ENCODE measurements at places on chromosomes 11 and 22. TPM values are rescaled to one million over a fixed set of nuclear protein-coding genes. Genes with fewer than 3 reads are reported as not detected.

DNA sequence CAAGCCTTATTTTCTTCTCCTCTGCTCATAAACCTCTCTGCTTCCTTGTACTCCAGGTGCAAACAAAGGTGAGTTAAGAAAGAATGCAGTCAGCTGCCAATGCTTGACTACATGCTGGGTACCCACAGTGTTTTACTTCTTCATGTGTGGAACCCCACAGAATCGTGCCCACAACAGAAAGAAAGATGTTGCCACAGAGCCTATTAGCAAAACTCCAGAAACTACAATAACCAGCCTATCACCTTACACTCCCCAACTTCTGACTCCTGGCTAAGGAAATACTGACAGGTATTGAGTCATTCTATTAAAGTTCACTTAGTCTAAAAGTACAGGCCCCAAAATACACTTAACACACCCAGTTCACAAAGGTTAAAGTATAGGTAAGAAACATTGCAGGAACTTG is 56.9 kb upstream of the CCDC89 start:
- no peak overlapping the region for H3K27ac ChIP-seq
- no peak overlapping the region for H3K4me3 ChIP-seq
- peaks cover 8% of the 10 kb centered on the region for H3K36me3 ChIP-seq
- no peak for DNase-seq
- peaks cover 17% of the 10 kb centered on the region for H3K4me1 ChIP-seq

DNA sequence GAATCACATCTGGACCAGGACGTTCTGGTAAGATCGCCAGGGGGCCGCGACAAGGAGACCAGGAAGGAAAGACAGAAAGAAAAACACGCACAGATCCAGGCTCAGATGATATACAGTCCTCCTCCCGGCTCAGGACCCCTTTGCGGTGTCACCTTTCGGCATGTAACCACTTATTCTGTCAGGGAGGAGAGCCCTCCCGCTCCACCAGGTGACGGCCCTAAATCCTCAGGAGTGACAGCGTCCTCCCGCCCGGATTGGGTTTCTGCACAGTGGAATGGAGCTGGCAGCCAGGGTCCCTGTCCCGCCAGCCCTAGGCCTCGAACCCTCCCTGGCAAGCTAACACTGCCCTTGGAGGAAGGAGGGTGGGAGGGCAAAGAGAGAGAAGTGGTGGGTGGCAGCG is 24.3 kb upstream of the KCNQ1OT1 start:
- H3K4me3 ChIP-seq = no peak overlapping the region
- peaks cover 23% of the 10 kb centered on the region for H3K27me3 ChIP-seq
- no peak overlapping the region for H3K27ac ChIP-seq
- no peaks in the 10 kb centered on the region for H3K36me3 ChIP-seq
- DNase-seq = no peak

DNA sequence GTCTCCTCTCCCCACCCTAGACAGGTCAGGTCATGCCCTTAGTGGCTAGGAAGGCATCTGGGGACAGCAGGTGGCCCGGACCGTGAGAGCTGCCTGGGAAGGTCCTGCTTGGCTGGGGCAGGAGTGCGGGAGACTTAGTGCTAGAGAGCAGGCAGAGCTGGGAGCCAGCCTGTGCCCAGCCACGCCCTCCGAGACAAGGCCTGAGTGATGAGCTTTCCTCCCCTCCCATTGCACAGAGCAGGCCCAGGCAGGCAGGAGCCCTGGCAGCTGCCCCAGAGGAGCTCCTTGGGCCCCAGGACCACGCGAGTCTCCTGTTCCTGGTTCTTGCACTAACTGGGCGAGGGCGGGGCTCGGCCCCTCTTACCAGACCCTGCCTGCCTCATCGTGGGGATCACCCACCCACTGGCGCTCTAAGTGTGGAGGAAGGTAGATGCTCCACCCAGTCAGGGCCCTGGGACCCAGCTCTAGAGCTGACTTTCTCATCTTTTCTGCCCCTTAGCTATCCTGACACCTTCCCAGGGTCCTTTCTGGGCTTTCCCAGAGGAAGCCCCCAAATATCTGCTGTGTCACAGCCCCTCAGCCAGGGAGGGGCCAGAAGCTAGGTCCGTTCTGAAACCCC is 44.9 kb downstream of the MACROD1 start:
- H3K27ac ChIP-seq = peak overlapping the region; percentile 81
- H3K36me3 ChIP-seq = no peaks in the 10 kb centered on the region
- peak; percentile 76 for DNase-seq
- no peak overlapping the region for H3K4me3 ChIP-seq

- no peak overlapping the region for H3K4me3 ChIP-seq
- no peaks in the 10 kb centered on the region for H3K27me3 ChIP-seq
- no peaks in the 10 kb centered on the region for H3K4me1 ChIP-seq
- no peaks in the 10 kb centered on the region for H3K36me3 ChIP-seq
- H3K27ac ChIP-seq = no peak overlapping the region
Observed at GRCh38 chr11:79458709-79459108, 17.9 kb upstream of the TENM4 start.

The SERPIND1 gene
- not detected for total RNA-seq

DNA sequence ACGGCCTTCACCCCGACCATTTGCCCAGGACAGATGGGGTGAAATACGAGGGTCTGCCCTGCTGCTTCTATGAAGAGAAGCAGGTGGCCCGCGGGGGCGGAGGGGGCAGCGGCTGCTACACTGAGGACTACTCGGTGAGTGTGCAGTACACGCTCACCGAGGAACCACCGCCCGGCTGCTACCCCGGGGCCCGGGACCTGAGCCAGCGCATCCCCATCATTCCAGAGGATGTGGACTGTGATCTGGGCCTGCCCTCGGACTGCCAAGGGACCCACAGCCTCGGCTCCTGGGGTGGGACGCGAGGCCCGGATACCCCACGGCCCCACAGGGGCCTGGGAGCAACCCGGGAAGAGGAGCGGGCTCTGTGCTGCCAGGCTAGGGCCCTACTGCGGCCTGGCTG is 11.2 kb downstream of the C22orf31 start:
- no peak overlapping the region for H3K27ac ChIP-seq
- DNase-seq = no peak
- H3K27me3 ChIP-seq = no peaks in the 10 kb centered on the region

DNA sequence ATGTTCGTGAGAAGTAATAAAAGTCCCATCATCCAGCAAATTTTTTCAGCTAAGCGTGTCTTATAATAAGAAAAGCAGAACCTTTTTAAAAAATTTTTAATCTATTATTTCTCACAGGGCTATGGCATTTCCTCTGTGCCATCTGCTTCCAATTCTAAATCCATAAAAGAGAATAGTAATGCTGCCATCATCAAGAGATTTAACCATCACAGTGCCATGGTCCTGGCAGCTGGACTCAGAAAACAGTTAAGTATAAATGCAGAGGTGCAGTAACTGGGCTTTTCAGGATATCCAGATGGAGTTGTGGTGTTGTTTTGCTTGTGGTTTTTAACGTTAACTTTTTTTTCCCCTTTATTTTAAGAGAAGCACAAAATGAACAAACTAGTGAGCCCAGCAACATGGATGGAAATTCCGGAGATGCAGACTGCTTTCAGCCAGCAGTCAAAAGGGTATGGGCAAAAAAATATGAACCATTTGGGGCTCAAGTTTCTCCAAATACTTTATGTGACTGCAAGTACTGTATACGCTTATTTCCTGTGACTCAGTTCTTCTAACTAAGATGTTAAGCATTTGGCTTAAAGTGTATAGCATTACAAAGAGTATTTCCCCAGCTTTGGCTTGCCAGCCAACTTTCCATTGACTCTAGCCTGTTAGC is 25.2 kb downstream of the GTF2H1 start:
- no peaks in the 10 kb centered on the region for H3K27me3 ChIP-seq
- DNase-seq = no peak
- no peak overlapping the region for H3K4me3 ChIP-seq

GRCh38 chr11:79092791-79093353 is 348.0 kb downstream of the TENM4 start:
- peaks cover 29% of the 10 kb centered on the region for H3K4me1 ChIP-seq
- H3K27ac ChIP-seq = no peak overlapping the region
- H3K36me3 ChIP-seq = no peaks in the 10 kb centered on the region
- peak; percentile 24 for DNase-seq
- no peaks in the 10 kb centered on the region for H3K27me3 ChIP-seq

DNA sequence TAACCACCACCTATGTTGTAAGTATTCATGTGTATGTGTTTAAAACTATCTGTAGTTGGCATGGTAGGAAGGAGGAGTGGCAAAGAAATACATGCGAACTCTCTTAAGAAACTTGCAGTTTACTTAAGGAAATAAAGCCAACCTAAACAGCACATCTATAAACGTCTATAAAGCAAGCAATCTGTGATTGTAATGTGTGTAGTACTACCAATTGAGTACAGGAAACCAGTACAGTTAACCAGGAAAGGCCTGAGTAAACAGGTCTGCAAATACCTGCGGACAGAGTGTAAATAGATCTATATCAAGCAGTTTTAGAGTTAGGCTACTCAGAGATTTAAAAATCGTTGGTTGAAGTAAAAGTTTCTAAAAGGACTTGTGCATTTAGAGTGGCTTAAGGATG is 59.5 kb upstream of the AMOTL1 start:
- no peak overlapping the region for H3K27ac ChIP-seq
- H3K4me3 ChIP-seq = no peak overlapping the region
- H3K27me3 ChIP-seq = no peaks in the 10 kb centered on the region
- H3K4me1 ChIP-seq = no peaks in the 10 kb centered on the region

DNA sequence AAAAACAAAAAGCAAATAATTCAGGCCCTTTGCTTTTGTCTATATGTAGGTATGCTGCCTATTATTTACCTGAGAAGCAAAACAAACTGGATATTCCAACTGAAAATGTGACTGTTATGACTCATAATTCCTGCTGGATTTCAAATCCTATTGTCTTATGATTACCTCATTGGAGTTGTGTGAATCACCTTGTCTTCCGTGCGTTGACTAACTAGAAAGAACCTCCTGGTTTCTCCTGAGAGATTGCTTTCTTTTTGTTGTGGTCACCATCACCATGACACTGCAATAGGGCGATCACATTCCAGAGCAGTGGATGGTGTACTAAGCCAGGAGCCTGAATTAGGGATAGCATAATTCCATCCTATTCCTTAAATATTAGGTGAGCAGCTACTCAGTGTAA is 23.0 kb upstream of the EXPH5 start:
- no peak for DNase-seq
- no peaks in the 10 kb centered on the region for H3K27me3 ChIP-seq
- no peak overlapping the region for H3K27ac ChIP-seq
- H3K4me3 ChIP-seq = no peak overlapping the region
- H3K4me1 ChIP-seq = peaks cover 8% of the 10 kb centered on the region

The OR51B4 gene
- not detected for total RNA-seq

DNA sequence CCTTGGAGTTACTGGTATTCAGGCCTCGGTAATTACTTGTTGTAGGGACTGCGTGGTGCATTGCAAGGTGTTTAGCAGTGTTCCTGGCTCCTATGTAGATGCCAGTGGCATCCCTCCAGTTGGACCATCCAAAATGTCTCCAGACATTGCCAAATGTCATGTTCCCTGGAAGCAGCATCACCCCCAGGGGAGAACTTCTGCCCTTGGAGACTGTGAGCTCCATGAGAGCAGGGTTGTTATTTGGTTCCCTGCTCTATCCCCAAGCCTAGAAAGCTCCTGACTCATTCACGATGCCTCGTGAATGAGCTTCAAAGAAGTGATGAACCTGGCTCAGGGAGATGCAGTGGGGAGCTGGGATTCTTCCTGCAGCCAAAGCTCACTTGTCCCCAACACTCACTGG is 4.8 kb upstream of the CD248 start:
- H3K27ac ChIP-seq = no peak overlapping the region
- no peak for DNase-seq
- peaks cover 13% of the 10 kb centered on the region for H3K4me1 ChIP-seq
- H3K27me3 ChIP-seq = no peaks in the 10 kb centered on the region
- H3K36me3 ChIP-seq = no peaks in the 10 kb centered on the region

GRCh38 chr11:64436000-64436399 is 77.0 kb downstream of the RPS6KA4 start:
- H3K4me1 ChIP-seq = peaks cover 17% of the 10 kb centered on the region
- no peaks in the 10 kb centered on the region for H3K36me3 ChIP-seq
- no peaks in the 10 kb centered on the region for H3K27me3 ChIP-seq
- no peak for DNase-seq
- H3K27ac ChIP-seq = no peak overlapping the region

GRCh38 chr11:17846852-17847453 is 112.4 kb downstream of the KCNC1 start:
- no peak overlapping the region for H3K4me3 ChIP-seq
- H3K36me3 ChIP-seq = no peaks in the 10 kb centered on the region
- no peaks in the 10 kb centered on the region for H3K27me3 ChIP-seq

DNA sequence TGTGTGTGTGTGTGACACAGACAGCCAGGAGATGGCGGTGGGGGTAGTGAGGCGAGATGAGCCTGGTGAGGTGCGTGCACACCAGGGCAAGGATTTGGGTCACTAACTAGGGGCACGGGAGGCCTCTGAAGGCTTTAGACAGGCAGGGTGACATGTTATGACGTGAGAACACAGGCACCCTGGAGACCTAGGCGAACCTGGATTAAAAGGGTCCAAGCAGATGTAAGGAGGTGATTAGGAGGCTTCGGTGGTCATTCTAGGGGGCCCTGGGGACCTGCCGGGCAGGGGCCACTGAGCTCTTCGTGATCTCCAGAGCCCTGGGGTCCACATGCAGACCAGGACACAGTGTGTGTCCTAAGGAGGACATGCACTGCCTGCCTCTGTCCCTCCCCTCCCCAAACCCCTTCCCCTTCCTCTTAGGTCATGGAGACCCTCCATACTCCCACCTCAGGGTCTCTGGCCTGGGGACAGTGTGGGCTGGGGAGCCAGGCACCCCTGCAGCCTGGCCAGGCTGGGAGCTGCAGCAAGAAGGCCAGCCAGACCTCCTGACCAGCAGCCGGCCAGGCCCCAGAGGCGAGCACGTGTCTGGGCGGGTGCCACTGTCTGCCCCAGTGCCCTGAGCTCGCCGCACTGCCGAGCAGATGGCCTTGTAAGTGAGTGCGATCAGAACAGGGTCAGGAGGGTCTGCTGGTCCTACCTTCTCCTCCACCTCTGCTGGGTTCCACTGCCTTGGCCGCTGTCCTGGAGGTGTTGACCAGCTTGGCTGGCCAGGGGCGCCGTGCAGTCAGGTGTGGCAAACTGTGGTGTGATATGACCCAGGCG is 32.1 kb downstream of the IFT27 start:
- peaks cover 4% of the 10 kb centered on the region for H3K27me3 ChIP-seq
- no peaks in the 10 kb centered on the region for H3K4me1 ChIP-seq
- DNase-seq = no peak
- H3K4me3 ChIP-seq = no peak overlapping the region
- H3K36me3 ChIP-seq = no peaks in the 10 kb centered on the region
- H3K27ac ChIP-seq = no peak overlapping the region

The TREH gene
- total RNA-seq = not detected

The SMTNL1 gene
- total RNA-seq = 4.5 TPM

GRCh38 chr11:18313965-18314763 is 7.8 kb downstream of the HPS5 start:
- DNase-seq = no peak
- peaks cover 20% of the 10 kb centered on the region for H3K36me3 ChIP-seq
- no peak overlapping the region for H3K27ac ChIP-seq
- H3K4me1 ChIP-seq = peaks cover 30% of the 10 kb centered on the region

DNA sequence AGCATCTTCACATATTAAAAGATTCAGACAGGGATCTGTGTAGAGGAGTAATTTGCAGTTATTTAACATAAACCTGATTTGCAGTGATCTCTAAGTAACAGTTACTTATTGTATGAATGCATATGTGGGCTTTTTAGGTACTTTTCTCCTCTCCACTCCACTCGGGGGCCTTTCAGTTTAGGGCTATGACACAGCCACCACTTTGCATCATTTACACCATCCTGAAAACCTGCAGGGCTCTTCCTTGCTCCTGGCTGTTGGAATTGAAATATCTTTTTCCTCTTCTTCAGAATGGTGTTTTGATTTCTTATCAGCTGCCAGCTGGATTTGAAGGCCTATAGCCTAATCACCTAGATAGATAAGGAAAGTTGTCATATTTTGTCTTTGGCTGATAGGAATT is 580.8 kb downstream of the NELL1 start:
- no peak for DNase-seq
- no peaks in the 10 kb centered on the region for H3K27me3 ChIP-seq
- no peak overlapping the region for H3K4me3 ChIP-seq
- no peak overlapping the region for H3K27ac ChIP-seq
